ENCODE measurements at places on chromosomes 2 and 18.

GRCh38 chr2:205675861-205676516 lies 6.3 kb upstream of the NRP2 start:
- no peak for DNase-seq

GRCh38 chr2:238808761-238809160 lies 39.1 kb upstream of the TWIST2 start:
- DNase-seq: no peak

DNA sequence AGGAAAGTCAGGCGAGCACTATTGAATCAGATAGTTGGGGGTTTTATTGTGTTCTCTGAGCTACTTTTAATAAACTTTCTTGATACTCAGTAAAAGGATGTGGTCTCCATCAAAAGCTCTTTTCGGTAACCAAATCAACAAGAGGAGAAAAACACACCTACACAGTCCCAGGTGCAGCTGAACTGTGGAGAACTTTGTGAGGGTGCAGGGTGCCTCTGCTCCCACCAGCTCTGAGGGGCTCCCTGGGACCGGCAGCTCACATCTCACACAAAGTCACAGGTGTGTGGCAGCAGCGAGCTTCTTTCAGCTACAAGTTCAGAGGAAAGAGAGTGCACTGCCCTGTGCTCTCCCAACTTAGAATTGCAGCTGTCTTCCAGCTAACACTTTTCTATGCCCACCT lies 650.4 kb downstream of the RNF144A start:
- DNase-seq: no peak

DNA sequence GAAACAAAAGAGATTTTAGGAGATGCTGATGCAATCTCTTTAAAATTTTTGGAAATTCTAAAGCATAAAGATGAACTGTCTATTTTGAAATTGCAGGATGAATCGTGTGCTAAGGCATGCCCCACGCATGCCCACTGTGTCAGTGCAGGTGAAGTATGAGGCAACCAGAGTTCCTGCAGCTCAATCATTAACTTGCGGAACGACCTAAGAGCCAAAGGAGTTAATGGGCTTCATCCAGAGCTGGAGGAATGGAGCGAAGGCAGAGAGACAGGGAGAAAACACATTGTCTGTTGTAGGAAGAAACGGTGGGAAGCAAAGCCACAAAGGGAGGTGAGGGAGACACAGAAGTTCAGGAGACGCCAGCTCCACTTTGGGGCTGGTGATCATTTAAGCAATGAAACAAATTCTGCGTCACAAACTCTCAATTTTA lies 265.2 kb downstream of the CCDC85A start:
- no peak for DNase-seq

GRCh38 chr2:55168221-55169154 lies 63.6 kb downstream of the CLHC1 start:
- no peak for DNase-seq

GRCh38 chr2:143440411-143441012 lies 311.3 kb downstream of the ARHGAP15 start:
- peak; percentile 55 for DNase-seq

GRCh38 chr2:197369933-197370320 lies 59.3 kb upstream of the ANKRD44 start:
- DNase-seq: no peak

DNA sequence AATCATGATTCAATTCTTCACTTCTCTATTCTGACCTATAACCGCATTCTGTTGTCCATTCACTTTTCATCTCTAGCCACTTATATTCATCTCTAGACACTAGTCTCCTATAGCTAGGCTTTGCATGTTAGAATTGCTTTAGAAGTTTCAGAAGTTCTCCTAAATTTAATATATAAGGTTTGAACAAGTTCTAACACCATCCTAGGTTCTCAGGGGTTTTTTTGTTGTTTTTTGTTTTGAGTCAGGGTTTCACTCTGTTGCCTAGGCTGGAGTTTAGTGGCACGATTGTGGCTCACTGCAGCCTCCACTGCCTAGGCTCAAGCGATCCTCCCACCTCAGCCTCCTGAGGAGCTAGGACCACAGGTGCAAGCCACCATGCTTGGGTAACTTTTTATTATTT lies 19.9 kb downstream of the WDSUB1 start:
- DNase-seq: no peak

GRCh38 chr2:201327678-201328077 lies 29.5 kb downstream of the FLACC1 start:
- DNase-seq: no peak

DNA sequence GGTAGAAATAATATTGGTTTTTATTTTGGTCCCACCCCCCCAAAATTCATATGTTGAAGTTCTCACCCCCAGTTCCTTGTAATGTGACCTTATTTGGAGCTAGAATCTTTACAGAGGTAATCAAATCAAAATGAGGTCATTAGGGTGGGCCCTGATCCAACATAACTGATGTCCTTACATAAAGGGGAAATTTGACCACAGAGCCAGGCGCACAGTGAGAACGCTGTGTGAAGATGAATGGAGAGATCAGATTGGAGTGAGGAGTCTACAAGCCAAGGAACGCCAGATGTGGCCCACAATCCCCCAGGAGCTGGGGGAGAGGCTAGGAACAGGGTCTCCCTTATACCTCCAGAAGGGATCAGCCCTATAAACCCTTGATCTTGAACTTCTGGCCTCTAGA lies 31.6 kb upstream of the TRIB2 start:
- DNase-seq: no peak

- no peak for DNase-seq
These were observed 110.3 kb downstream of the NOL10 start for GRCh38 chr2:10579441-10579840.

DNA sequence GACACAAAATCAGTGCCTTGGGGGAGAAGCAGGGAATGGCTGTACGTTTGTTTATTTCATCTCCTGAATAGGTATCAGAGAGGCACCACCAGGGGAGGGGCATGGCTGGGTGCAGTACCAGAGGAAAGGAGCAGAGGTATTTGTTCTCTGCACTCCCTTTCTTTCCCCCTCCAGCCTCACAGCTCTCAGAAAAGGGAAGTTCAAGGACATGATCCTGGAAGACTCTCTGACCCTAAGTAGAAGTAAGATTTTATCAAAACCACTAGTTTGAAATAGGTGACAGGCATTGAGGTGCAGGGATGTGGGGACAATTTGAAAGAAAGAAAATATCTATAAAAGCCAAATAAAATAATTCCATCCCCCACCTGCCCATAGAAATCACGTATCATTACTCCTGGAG lies 136.5 kb downstream of the LRRTM1 start:
- no peak for DNase-seq

GRCh38 chr2:86237172-86237571 lies 37.9 kb downstream of the MRPL35 start:
- DNase-seq: no peak

DNA sequence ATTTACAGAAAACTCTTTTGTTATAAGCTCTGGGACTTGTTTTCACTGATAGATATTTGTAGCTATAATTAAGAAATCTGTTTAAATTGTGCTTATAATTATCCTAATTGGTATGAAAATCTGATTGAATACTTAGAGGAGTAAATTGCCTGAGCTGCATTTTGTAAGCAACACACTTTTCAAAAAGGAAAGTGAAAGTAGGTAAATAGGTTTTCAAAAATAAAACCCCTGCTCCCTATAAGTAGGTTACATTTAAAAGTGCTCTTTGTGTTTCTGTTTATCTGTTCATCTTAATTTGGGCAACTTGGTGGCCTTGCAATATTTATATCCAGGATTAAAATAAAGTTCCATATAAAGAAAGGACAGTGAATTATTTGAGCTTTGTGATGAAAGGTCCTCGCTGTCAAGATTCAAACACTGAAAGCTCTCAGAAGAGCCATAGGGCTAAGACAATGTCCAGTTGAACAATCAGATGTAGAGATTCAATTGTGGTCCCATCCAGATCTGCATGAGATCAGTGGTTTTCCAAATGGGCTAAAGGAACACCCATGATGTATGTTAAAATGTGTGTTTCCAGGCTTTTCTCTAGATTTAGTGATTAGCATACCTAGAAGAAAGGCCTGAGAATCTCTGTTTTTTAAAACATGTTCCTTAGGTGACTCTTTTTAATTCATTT lies 371.6 kb downstream of the RPRM start:
- no peak for DNase-seq

DNA sequence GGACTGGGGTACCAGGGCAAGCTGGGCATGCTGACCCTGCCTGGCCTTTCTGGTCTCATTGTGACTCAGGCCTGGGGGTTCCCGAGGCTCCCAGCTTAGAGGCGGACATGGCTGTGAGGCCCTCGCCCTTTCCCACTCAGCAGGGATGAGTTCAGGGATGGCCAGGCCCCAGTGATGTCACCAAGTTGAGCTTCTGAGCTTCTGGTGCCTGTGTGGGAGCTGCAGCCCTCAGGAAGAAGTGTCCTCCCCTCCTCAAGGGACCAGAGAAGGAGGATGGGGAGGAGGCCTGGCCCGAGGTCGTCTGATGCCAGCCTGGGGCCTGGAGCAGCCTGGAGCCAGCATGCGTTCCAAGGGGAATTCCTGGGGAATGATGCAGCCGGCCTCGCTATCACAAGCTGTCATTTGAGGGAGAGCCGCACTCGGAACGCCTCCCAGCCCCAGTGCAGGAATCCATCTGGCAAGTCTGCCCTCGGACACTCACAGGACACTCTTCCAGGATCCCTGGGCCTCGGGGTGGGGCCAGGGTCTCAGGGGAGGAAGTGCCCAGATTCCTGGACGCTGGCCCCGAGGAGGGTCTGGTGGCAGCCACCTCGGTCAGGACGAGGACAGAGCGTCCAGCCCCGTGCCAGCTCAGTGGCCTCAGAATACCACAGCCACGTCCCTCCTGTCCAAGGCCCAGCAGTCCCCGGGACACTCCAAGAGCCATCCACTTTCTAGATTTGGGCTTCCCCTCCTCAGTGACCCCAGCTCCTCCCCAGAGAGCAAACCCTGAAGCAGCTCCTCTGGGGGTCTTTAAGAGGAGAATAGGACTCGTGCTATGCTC lies 61.2 kb upstream of the GPC1 start:
- DNase-seq: no peak

GRCh38 chr18:78701771-78702396 lies 277.7 kb upstream of the SALL3 start:
- DNase-seq: no peak

DNA sequence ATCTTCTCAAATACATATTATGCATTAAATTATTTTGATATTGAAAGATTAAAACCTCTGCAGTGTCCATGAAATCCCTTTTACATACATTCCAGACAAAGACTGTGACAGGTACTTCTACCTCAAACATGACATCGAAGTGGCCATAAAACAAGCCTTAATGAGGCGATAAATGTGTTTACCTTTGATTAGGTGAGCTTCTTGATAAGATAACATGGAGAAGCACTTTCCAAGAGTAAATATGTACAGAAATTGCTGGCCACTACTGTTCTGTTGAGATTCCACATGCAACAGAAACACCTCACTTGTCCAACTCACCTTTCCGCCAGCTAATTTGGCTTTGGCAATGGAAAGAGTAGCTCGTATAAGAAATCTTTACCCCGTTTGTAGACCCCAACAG lies 55.2 kb downstream of the ZEB2 start:
- no peak for DNase-seq

- DNase-seq: no peak
These were observed 1.1 kb downstream of the MIB1 start for GRCh38 chr18:21741562-21742314.

DNA sequence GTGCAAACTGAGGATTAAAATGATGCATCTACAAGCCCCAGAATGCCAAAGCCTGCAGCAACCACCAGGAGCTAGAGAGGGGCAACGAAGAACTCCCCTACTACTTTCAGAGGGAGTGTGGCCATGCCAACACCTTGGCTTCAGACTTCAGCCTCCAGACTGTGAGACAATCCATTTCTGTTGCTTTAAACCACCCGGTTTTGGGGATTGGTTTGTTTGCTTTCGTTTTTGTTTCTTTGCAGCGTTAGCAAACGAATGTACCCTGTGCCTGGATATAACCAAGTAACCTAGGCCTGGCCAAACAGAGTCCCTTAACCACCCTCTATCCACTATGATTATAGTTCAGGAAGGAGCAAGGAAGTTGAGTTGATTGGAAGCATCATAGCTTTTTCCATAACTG lies 171.2 kb upstream of the NCK2 start:
- DNase-seq: no peak

DNA sequence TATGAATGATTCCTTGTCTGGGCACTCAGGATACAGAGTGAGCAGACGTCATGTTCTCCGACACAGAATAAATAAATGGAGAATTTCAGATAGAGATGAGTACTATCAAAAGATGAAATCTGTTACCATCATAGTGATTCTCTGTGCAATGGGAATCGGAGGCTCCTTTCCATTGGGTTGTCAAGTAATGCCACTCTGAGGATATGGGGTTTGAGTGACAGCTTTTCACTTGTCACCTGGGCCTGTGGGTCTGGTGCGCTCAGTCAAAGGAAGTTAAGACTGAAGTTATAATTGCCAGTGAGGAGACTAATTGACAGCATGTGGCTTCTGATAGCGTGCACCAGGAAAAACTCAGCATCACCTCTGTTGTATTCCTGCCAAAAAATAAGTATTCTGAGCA lies 387.2 kb downstream of the SOX11 start:
- no peak for DNase-seq

GRCh38 chr2:85958731-85959130 lies 69.9 kb upstream of the ST3GAL5 start:
- no peak for DNase-seq

DNA sequence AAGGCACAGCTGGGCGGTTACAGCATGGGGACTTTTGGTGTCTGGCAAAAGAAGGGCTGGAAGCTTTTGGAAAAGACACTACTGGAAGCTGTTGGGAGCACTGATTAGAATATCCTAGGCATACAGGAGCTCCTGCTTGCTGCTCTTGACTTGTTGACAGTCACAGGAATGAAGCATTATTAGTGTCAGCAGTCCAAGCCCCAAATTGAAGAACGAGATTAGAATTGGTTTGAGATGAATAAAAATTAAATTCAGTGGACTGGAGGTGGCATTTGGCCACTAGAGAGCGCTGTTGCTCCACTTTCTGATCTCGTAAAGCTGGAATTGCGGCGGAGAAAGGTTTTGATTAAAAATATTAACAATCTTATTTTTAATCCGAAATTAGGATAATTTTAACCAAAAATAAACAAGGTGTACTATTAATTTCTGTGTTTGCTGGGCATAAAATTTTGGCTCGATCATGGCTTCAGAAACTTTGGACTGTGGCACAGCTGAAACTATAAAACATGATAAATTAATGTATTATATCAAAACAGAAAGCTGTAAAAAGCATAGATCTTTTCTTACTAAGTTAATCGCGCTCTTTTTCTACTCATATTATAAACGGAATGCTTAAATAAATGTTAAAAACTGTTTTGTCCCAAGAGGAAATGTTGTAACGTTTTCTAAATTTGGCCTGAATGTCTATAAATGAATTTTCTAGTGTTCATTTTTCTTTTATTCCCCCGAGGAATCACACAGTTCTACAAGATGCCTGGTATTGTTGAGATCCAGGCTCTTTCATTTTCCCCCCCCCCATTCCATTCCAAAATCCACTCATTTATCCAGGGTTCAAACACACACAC lies 2.4 kb upstream of the HOXD8 start:
- no peak for DNase-seq

DNA sequence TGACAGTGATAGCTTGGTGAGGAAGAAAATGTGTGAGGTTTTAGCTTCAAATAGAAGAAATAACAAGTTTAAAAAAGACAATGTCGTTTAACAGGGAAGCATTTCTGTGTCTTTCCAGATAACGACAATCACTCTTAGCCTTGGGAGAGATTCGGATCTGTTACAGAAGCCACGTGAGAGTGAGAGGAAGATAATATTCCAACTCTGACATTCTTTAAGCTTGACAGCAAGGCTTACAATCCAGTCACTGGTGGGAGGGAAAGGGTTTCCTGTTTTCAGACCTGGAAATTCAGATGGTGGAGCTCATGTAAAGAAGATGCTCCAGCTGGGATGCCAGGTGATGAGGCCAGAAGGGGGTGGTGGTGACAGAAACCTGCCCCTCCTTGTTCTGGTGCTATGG lies 30.8 kb downstream of the FBXO48 start:
- no peak for DNase-seq
